ENCODE measurements at places on chromosomes 7 and 10.
A peak's percentile ranks its signal among the peaks of the same experiment; 100 is the strongest.

DNA sequence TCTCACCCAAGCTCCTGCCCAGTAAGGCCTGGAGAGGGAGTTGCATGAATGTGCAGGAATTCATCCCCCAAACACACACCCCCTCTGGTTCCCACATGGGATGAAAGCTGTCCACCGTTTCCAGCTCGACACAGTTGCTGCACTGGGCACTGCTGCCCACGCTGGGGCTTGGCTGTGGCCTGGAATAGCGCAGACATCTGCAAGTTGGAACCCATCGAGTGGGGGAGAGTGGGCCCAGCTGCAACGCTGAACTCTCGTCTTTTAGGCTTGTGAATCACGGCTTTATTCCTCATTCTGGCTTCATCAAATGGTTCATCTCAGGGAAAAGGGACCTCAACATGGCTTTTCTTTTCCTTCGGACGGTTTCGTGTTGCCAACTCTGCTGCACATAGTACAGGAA lies 264.7 kb downstream of the DNAJB6 start:
- DNase-seq = no peak

DNA sequence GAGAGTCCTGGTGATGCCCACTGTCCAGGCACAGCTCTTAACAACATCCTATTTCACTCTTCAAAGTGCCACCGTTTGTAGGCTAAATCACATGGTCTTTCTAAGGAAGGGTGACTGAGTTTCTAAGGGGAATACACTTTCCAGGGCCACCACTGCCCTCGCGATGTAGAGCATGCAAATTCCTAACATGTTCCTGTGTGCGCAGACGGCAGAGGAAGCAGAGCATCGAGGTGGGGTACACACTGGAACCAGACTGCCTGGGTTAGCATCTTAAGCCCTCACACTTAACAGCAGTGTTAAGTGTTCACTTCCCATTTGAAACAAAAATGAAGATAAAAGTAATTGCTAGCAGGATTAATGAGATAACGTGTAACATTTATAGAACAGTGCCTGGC lies 3.0 kb downstream of the VOPP1 start:
- no peak for DNase-seq

DNA sequence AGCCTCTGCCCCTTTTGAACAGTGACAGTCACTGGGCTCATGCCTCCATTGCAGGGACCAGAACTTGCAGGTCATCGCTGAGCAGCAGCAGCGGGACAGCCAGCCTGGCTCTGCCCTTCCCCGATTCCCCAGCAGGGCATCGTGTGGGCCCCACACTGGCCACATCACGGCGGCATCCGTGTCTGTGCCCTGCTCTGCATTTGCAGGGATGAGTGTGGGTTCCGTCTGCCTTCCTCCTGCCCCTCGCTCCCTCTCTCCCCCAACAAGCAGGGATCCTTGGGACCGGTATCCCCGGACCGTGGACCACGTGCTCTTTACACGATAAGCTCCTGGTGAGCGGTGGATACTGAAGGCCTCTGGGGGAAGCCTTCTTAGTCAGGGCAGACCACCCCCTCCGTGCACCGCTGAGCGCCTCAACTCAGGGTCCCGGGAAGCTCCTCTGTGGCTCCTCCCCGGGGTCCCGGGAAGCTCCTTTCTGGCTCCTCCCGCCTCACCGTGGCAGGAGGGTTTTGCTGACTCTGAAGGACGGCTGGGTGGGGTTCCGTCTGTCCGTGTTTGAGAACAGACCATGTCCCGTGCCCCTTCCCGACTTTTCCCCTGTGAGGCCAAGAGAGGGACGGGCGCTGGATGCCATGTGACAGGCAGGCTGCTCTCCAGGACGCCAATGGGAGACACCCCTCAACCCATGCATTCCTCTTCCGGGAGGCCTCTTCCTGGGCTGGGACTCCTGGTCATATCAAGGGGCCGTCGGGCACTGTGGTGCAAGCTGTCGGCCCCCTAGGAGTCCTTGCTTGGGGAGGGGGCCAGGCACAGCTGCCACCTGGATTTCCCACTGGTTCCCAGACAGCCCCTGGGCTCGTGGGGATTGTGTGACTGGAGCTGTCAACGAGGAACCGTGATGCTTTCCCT lies 23.5 kb upstream of the NKX6-2 start:
- no peak for DNase-seq

DNA sequence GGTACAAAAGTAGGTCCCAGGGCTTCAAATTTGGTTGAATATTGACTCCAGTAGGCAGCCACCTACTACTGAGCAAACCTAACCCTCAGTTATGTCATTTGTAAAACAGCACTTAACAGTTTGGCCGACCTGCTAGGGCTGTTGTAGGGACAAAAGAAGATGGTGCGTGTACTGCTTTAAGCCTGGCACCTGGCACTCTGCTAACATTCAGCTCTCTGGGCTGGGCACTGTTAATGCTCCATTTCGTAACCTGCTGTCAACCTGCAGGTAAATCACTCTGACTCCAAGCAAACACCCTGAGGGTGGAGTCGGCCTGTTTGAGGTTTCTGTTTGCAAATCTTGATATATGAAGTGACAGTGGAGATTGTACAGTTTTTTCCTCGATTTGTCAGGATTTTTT lies 7.2 kb downstream of the ZKSCAN1 start:
- DNase-seq = no peak

DNA sequence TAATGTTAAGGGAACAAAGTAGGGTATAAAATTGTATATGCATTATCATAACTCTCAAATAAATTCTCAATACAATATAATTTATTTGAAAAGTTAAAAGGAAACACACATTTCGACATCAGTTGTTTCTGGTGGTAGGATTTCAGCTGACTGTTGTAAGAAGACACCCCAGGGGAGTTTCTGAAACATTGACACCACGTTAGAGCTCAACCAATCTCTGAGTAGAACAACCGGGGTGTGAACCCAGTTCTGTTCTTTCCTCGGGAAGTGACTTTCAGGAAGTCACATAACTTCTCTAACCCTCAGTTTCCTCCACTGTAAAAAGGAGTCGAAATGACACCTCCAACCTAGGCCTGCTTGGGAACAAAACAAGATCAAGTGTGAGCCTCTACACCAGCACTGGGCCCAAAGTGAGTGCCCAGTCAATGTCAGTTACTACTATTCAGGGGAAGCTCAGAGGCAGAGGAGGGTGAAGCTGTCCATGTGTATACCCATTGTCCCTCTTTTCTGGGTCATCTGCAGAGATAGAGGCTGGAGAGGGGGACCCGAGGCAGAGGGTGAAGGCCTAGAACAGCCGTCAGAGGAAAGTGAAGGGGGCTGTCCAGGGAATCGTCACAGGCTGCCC lies 67.1 kb downstream of the AOAH start:
- DNase-seq = no peak

DNA sequence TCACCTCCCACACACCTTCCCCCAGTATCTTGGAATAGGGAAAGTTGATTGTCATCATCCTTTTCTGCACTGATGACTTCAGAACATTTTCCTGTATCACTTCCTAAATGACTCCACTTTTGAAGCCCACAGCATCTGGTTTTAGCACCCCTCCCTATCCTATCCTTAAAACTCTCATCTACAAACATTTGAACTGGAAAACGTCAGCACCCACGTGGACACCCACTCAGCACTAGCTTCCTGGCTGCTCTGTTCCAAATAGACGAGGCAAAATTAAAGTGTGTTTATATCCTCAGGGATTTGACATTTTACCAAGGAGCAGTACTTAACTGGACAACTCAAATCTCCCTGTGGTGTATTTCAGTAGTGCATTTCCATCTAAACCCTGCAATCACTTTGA lies 73.9 kb downstream of the REEP3 start:
- DNase-seq = no peak

- no peak for DNase-seq
Observed at GRCh38 chr10:100993986-100994708, 5.5 kb upstream of the LZTS2 start.

DNA sequence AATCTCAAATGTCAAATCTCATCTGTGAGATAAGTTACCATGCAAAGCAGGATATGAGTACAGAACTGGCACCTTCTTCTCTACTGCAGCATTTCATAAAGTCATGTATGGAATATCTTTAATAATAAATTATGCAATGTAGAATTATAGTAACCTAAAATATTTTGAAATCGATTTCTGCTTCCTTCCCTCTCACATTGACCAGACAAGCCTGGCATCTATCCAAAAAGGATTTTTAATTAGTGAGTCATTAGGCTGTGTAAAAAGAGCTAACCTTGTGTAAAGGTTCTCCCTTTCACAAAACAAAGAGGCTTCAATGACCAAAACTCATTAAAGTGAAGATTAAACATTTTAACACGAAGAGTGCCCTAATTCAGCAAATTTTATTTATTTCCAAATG lies 48.8 kb upstream of the EXOC6 start:
- DNase-seq = no peak

DNA sequence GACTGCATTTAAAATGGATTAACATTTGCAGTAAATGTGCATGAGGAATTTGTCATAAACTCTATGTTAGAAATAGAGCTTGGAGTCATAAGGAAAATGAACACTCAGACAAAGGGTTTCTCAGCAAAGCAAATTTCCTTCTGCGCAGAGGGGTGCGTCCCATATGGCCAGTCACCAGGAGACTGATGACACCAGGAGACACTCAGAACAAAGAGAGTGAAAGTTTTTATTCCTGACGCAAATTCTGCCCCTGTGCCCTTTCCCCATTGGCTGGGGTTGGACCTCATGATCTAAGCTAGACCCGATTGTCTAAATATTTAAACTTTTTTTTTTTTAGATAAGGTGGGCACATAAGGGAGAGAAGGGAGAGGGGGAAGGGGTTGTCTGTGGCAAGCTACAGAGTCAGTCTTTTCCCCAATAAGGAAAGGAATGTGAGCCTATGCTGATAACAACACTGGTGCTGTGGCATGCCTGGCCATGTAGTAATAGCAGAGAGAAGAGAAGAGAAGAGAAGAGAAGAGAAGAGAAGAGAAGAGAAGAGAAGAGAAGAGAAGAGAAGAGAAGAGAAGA lies 202.0 kb downstream of the POM121L12 start:
- no peak for DNase-seq

GRCh38 chr10:22329150-22329549 lies 8.3 kb downstream of the BMI1 start:
- no peak for DNase-seq

DNA sequence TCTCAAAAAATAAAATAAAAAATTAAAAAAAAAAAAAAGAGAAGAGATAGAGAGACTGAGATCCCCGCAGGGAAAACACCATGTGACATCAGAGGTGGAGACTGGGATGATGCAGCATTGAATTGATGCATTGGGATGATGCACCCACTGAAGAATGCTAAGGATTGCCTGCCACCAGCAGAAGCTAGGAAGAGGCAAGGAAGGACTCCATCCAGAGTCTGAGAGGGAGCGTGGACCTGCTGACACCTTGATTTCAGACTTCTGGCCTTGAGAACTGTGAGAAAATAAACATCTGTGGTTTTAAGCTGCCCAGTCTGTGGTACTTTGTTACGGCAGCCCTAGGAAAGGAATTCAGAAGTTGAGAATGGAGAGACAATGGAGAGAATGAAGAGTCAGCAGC lies 89.8 kb upstream of the PRPS1L1 start:
- DNase-seq = no peak

GRCh38 chr10:53396876-53397275 lies 624.3 kb upstream of the MBL2 start:
- DNase-seq = no peak

DNA sequence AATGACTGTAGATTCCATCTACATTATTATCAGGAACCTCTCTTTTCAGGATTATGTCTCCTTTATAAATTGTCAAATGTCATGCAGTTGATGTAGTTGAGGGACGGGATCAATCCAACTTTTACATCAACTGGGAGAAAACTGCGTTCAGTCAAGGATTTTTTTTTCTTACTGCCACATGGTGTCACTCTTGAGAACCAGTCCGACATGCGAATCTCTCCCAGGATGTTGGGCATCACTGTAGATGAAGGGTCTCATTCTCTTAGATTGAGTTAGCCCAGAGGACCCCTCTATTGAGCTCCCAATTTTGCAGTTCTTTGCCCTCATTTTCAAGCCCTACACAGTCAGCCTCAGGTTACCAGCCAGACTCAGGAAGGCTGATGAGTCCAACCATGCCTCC lies 120.3 kb upstream of the PTPRZ1 start:
- DNase-seq = no peak

DNA sequence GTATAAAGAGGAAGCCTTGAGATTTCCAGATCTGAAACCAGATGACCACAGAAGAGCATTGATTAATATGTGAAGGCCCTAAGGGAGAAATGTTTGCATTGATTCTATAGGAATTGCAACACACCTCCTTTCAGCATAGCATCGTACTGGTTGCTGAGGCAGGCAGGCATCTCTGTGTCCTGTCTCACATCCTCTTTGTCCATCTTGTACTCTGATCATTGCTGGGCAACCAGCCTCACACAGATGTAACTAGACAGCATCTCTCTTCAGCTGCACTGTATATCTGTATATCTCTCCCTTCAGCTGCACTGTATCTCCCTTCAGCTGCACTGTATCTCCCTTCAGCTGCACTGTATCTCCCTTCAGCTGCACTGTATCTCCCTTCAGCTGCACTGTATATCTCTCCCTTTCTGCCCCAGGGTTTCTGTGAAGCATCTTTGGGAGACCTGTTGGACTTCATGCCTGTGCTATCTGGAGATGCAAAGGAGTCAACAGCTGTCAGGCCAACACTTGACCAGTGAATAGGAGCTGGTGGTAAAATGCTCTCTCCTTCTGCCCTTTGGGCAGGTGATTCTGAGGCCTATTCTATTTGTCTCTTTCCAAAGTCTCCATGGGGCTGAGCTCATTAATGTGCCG lies 40.3 kb downstream of the TMEM178B start:
- no peak for DNase-seq

GRCh38 chr10:103416436-103417147 lies 20.2 kb downstream of the PDCD11 start:
- peak; percentile 30 for DNase-seq

DNA sequence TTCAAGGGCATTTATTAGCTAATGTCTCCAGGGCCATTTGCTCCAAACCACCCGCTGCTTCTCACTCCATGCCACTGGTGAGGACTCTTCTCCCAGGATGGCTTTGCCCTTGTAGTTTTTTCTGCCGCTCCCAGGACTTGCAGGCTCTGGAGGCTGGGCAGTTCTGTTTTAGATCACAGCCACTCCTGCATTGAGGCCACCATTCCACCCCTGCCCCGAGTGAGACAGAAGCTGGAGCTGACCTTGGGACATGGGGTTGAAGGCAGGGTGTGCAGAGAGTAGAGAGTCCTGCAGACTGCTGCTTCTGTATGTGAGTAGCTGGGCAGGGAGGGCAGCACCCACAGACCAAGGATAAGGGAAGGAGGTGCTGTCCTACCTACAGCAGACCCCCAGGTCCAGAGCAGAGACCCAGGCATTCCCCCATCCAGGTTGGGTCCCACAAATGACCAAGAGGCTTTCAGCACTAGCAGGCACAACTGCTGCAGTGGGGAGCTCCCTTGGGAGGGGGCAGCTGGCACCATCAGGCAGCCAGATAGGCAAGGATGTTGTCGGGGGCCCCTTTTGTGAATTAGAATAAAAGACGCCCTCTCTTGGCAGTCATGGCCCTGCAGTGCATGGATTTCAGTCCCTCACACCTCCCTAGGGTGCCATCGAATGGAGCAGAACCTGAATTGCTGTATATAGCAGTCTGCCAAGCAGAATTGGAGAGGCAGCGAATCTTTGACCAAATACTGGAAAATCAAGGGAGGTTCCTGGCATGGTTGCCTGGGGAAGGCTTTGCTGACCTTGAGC lies 22.7 kb upstream of the ADCYAP1R1 start:
- DNase-seq = no peak

GRCh38 chr7:113816639-113817038 lies 102.2 kb downstream of the PPP1R3A start:
- DNase-seq = no peak

- DNase-seq = no peak
Observed at GRCh38 chr10:71429929-71430328, 33.2 kb downstream of the CDH23 start.
